ENCODE measurements at places on chromosomes 4 and X.

DNA sequence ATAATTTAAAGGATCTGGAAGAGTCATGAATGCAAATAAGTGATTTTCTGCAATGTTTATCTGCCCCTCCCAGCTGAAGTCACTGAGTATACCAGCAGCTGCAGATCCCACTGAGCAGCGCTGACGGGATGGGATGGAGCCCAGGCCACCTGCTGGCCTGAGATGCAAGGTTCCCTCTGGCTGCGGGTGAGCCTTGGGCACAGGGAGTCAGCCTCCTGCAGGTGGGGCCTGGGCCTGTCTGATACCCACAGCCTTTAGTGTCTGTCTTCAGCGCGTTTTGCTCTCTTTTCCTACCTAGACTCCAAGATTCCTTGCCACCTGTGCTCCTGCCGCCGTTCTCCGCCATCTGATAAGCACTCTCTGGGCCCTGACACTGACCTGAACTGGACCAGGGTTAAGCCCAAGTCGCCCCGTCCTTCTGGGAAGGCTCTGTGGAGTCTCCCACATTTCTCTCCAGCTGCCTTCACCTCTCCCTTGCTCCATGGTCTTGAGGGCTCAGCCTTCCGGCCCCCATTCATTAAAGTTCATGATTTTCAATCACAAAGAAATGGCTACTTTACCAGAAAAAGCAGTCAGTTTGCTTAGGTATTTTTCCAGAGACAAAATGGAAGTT lies 223.1 kb upstream of the FAT1 start:
- DNase-seq = no peak

- no peak for DNase-seq
These were observed 69.8 kb downstream of the MTNR1A start for GRCh38 chr4:186485561-186486062.

DNA sequence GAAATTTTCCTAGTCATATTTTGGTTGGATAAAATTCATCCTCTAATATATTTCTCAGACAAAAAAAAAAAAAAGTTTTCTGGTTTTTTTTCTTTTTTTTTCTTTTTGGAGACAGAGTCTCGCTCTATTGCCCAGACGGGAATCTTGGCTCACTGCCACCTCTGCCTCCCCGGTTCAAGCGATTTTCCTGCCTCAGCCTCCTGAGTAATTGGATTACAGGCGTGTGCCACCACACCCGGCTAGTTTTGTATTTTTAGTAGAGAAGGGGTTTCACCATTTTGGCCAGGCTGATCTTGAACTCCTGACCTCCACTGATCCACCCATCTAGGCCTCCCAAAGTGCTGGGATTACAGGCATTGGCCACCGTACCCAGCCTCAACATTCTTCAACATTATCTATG lies 432.7 kb upstream of the PABPC4L start:
- DNase-seq = no peak

DNA sequence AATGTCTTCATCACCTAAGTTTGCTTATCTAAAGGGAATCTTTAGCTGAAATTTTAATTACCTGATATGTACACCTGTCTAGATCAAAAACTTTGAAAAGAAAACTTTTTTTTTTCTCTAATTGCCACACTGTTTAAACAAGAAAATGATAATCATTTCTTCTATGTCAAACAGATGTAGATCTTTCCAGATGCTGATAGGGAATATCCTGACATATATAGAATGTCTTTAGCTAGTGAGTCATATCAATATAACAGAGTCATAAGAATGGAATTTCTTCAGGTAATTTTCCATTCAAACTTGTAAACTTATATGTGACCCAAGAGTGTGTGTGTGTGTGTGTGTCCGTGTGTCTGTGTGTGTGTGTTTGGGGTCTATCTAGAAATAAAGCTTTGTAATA lies 271.9 kb downstream of the GPM6A start:
- no peak for DNase-seq

DNA sequence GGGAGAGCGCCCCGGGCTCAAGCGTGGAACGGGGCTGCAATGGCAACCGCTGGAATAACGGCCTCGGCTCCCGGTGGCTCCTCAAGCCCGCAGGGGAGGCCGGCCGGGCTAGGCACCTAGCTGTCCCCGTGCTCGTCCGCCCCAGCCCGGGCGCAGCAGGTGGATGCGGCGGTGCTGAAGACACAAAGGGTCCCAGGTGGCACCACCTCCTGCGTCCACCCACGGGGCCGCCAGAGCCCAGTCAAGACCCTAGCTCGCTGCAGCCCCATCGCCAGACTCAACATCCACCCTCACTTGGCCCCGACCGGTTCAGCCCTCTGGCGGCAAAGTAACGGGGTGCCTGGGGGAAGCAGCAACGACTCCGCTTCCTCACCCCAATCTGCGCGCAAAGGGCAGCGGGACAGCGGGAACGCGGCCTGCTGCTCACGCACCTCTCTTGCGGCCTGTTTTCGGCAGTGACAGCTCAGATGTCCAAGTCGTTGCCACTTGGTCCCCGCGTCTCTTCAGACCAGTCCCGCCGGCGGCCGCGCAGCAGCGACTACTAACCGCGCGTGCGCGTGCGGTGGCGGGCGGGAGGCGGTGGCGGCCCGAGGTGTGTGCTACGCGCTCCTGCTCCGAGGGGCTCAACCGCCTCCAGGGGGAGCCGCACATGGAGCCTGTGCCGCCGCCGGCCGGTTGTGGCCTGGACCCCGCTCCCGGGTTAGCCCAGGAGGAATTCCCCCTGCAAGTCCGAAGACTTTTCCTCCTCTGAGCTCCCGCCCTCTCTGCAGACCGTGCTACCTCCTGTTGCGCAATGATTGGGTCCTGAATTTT lies at the start of gene CLGN:
Gene CLGN, minus strand, starts transcription at position 543 of the 813 bp plus-strand sequence. CDS start 14,570 bp downstream, outside the sequence.
- DNase-seq = no peak

DNA sequence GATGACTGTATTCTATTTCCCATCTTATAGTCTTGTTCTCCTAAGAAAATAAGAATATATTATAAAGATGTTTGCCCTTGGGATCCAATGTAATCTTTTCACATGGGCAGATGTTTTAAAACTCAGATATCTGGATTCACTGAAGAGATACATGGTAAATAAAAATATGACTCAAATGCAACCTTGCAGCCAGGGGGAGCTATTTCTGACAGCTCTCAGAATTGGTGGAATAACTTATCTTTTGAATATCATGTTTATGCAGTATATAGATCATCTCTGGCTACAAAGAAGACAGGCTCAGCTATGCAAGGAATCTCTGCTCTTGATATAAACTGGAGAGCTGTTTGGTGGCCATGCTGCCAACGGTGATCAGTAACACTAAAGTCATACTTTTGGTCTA lies 274.7 kb downstream of the GLUD2 start:
- no peak for DNase-seq

- no peak for DNase-seq
These were observed 793.9 kb downstream of the ADGRL3 start for GRCh38 chr4:61994036-61994435.

- peak; percentile 65 for DNase-seq
These were observed 54.9 kb downstream of the MAGEB17 start for GRCh38 chrX:16222151-16222550.

DNA sequence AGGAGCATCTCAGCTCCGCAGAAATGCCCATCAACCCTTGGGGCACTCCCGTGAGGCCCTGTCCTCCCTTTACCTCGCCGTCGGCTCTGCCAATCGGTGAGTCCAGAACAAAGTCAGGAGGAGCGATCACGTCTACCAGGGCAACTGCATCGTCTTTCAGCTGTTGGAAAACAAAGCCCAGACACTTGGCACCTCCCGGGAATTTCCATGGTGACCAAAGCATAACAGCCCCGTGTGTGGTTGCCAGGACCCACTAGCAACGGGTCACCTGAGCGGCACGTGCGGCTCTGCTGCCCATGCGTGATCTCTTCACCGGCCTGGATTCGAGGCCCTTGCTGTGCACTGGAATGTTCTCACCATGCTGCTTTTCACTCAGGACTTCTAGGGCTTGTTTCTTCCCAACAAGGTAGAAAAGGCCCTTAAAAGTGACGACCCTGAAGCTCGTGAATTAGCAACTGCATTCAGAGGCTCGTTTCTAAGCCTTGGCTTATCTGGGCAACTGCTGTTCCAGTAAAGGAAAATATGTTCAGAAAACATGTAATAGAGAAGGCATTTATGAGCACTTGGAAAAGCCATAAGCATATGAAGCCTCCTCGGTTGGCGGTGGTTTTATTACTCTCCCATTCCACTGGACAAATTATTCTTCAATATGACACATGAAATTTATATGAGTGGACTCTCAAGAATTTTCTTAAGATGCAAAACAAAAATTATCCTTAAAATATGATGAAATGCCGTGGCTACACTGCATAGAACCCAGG lies 69.5 kb downstream of the ACOX3 start:
- DNase-seq = no peak

GRCh38 chr4:8940792-8941491 lies 69.3 kb upstream of the HMX1 start:
- no peak for DNase-seq

DNA sequence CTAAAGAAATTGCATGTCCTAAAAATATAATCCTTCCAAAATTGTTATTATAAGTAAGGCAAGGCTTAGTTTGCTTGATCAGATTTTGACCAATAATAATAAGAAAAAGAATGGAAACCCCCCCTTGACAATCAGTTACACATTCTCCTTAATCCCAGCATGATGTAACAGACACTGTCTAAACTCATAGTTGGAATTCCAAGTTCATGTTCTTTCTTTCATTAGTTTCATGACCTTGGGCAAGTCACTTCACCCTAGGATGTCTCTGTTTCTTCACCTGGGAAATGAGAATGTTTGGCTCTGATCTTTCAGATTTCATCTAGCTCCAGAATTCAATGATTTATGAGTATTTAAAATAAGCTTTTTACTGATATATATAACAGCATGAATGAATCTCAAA lies 64.8 kb downstream of the MAML3 start:
- no peak for DNase-seq

- DNase-seq = no peak
These were observed 57.8 kb downstream of the SCFD2 start for GRCh38 chr4:53307819-53308780.

DNA sequence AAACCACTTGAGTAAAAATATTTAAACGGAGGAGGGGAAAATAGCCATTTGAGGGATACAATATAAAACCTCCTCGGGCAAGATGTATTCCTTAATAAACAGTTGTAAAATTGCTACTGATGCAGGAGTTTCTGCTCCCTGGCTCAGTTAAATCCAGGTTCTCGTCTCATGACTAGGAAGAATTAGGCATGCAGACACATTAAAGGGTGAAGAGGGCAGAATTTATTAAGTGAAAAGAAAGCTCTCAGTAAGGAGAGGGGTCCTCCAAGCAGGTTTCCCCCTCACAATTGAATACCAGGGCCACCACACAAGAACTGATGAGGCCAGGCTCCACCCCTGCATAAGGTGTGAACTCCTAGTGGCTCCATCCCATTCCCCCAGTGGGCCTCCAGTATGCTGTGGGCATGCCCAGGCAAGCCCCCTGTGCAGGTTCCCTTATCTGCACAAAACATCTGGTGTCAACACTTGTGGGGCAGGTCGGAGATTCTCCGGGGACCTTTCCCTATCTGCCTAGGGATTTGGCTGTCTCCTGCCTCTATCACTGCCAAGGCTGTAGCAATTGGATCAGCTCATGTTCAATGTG lies 80.4 kb downstream of the HS6ST2 start:
- no peak for DNase-seq

GRCh38 chrX:42615161-42615563 lies 162.8 kb downstream of the PPP1R2C start:
- DNase-seq = no peak

- no peak for DNase-seq
These were observed 47.1 kb upstream of the PPP2R3B start for GRCh38 chrX:433771-434170.

DNA sequence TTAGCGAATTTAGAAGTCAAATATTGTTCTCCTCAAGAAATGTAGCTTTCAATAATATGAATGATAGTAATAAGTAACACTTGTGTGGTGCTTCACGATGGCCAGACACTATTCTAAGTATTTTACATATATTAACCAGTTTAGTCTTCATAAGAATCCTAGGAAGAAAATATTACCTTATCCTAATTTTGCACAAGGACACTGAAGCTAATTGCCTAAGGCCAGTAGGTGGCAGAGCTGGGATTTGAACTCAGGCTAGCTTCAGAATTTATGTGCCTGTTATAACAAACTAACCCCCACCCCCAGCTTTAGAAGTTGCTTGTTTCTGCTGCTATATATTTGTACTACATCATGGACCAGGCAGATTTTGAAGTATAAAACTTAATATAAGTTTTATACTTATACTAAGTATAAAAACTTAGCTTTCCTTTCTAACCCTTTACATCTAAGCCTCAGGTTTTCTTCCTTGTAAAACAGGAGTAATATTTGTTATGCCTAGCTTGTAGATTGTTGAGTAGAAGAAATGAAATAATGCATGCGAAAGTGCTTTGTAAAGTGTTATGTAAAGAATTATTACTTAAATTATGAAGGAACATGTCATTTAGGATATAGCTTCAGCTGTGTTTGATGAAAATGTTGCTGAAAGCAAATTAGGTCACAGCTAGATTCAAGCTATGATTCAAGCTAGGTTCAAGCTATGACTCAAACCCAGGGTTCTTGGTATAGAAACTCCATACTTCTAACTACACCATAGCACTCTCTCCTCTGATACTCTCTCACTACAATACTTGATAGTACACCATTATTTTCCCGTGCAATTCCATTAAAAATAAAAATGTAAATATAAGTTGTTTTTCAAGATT lies 4.2 kb upstream of the CDS1 start:
- no peak for DNase-seq

- no peak for DNase-seq
These were observed 277.1 kb downstream of the ADGRA3 start for GRCh38 chr4:22238742-22239141.

DNA sequence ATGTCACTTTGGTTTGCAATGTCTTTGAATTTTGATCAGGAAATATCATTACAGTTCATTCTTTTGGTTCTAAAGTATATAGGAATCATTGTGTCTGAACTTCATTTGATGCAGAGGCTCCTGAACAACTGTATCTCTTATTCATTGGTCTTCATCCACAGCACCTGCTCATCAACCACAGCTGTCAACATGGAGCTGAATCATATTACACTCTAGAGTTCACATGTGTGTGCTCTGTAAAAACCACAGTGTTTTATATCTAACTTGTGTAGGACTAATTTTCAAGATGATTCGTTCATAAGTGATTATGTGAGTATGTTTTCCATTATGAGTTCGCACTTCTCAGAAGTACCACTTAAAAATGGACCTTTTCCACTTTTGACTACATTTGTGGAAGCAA lies 643.3 kb upstream of the FAM241A start:
- no peak for DNase-seq

GRCh38 chrX:42531441-42531840 lies 246.5 kb downstream of the PPP1R2C start:
- no peak for DNase-seq
